ENCODE measurements at places on chromosomes 4 and X.
A peak's percentile ranks its signal among the peaks of the same experiment; 100 is the strongest.

DNA sequence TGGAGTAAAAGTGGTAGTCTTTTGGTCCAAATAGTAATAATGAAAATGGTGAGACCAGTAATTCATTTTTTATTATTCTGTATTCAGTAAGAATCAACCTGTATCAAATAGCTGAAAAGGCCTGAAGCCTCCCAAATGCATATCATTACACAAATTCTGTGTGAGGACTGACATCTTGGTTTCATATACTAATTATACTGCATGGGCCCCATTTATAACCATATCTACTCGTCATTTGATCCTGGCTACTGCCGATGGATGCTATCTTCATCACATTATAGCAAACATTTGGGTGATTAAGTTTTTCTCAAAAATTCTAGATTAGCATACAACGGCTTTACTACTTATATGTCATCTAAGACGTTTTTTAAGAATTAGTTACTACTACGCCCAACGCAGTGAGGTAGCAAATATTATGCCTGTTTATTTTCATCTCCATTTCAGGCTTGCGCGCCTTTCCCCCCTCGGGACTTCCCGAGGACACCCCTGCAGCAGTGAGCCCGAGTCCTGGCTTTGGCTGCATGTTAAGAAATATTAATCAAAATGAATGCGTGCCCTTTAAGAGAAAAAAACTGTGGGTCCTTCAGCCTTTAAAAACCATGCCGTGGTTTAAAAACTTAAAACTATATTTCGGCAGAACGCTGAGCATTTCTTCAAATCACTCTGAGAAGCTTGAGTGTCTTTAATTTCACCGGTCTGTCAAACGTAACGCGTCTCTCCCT is 814 bp upstream of the MMAA start:
- peak; percentile 23 for DNase-seq

DNA sequence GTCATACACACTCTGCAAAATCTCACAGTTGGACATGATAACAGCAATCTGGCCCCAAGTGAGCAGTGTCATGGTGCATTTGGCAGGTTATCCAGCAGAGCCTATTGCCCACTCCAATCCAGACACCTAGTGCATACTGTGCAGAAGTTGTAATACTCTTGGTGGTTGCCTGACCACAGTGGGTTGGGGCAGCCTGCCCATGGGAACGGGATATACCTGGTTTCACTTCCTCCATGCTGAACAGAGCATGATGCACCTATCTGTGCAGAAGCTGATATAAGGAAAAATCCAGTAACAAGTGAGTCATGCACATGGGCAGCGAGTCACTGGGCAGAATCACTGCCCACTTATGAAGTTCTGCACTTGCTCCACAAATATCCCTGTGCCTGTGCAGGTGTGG is 105.3 kb upstream of the IGSF1 start:
- DNase-seq = no peak

GRCh38 chr4:108116423-108117168 is 52.1 kb downstream of the LEF1 start:
- no peak for DNase-seq

DNA sequence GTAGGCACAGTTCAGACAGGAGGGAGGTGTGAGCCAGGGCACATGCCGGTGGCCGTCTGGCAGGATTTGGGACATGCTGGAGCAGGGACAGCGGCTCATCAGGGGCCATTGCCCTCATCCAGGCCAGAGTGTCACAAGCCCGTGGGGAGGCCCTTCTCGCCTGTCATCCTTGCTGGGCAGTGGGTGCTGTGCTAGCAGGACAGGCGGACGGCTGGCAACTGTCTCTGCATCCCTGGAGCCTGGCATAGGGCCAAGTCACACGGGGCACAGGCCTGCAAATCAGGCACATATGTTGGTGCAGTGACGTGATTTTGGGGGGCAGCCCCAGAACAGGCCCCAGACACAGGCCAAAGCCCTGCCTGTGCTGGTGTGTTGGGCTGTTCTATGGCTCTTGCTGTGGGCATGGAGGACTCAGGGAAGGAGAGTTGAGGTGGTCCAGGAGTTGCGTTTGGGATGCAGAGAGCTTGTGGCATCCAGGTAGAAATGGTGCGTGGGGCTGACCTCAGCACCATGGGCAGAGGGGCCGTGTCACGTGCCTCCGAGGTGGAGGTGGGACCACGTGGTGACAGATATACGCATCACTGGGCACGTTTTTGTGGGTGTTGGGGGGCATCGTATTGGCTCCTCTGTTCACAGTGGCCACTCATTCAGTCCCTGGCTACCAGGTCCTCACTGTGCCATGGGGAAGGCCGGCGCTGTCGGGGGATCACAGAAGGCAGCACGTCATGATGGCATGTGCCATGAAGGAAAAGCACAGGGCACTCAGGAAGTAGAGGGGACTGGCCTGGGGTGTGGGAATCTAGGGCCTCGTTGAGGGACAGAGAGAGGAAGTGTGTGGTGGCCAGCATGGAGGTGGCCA is 14.6 kb upstream of the MSANTD1 start:
- DNase-seq = no peak

- DNase-seq = no peak
These were observed 17.8 kb upstream of the RAB33B start for GRCh38 chr4:139436122-139436521.

GRCh38 chr4:45576275-45576674 is 547.6 kb downstream of the GABRG1 start:
- no peak for DNase-seq

DNA sequence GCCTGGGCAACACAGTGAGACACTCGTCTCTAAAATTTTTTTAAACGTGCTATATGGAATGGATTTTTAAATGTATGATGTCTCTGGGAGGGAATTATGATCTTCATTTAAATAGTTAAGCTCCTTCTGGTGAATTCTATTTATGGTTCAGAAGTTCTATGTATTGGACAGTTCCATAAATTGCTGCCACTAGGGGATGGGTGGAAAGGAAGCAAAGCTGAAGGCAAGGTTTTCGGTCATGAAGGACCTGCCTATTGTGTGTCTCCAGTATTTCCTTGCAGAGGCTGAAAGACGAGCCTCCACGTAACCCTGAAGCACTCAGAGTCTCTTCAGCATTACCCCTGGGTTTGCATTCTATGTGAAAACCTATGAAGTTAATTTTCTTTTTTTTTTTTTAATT is 451.5 kb upstream of the FAT1 start:
- DNase-seq = no peak

DNA sequence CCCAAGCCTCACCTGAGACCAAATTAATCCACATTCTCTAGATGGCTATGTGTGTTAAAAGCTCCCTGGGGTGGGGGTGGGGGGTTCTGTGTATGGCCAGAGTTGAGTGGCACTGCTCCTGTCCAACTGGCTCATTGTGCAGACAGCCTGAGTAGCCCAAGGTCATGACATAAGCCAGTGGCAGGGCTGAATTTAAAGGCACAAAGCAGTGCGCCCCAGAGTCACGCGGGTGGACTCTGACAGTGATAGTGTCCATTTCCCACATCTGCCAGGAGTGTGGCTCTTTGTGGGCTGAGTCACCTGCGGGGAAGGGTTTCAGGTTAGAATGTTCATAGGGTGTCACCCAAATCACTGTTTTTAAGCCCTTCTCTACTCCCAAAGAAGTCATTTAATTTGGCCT is 45.4 kb downstream of the SCD5 start:
- DNase-seq = no peak

Measured in CD8-positive, alpha-beta T cell (primary cell).